ENCODE measurements at places on chromosomes 3 and 15.

DNA sequence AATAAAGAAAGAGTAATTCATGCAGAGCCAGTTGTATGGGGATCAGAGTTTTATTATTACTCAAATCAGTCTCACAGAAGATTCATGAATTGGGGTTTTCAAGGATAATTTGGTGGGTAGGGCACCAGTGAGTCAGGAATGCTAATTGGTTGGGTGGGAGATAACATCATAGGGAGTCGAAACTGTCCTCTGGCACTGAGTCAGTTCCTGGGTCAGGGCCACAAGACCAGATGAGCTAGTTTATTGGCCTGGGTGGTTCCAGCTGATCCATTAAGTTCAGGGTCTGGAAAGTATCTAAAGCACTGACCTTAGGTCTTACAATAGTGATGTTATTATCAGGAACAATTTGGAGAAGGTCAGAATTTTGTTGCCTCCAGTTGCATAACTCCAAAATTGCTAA, 998.6 kb upstream of the EPHA6 start:
- DNase-seq = no peak

DNA sequence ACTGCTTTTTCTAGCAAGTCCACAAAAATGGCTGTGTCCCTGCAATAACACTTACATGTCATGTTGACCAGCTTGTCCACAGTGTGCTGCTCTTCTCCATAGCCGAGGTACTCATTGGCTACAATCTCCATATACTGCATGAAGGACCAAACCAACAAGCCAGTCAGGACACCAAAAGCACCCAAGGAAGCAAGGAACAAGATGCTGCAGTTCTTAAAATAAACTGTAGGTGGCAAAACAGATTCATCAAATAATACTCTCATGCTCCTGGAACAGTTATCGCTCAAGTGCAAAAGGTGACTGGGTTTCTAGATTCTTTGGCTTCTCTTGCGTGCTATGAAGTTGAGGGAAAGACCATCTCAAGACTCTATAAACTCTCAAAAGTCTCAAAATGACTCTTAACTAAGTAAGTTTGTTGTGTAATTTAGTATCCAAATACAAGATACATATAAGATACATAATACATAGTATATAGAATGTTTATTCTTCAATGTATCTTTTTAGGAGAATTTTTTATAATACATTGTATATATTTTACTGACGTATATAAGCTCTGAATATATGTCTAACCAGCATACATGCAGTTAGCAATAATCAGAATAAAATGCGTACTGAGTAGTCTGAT, 57.0 kb downstream of the NEK10 start:
- DNase-seq = peak; percentile 50

- DNase-seq = no peak
Observed at GRCh38 chr15:94324835-94325767, 93.7 kb downstream of the MCTP2 start.

- DNase-seq = no peak
Observed at GRCh38 chr3:8665407-8665896, 20.9 kb upstream of the SSUH2 start.

- no peak for DNase-seq
Observed at GRCh38 chr3:108251265-108251664, 29.0 kb upstream of the IFT57 start.

DNA sequence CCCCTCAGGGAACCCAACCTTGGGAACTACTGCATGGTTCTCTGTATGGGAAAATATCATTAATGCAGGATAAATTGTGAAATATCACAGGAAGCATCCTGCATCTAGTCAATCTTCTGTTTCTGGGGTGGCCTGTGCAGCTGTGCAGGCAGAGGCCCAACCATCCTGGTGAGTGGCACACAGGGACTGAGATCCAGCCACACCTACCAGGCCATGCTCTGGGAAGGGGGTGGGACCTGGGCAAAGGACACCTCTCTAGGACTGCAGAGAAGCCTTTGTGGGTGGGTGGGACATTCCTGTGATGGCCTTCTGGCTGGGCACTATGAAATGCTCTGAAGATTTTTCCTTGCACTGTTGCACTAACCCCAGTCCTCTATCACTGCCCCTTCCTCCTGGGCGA, 26.8 kb downstream of the CCRL2 start:
- DNase-seq = no peak

- DNase-seq = no peak
Observed at GRCh38 chr3:124699686-124700396, 30.4 kb upstream of the UMPS start.

All from NT2/D1 (cell line).